ENCODE measurements at places on chromosomes 1 and 21. TPM values are rescaled to one million over a fixed set of nuclear protein-coding genes. Genes with fewer than 3 reads are reported as not detected.

The SFN gene
- total RNA-seq, result not detected

The GBP3 gene
- total RNA-seq, result 18.3 TPM

The CCDC181 gene
- not detected for total RNA-seq

The CTH gene
- 9.0 TPM for total RNA-seq

The SPRR4 gene
- total RNA-seq, result not detected

The CLCN6 gene
- 17.8 TPM for total RNA-seq

The ERG gene
- total RNA-seq, result 0.23 TPM

The SLC9C2 gene
- not detected for total RNA-seq
